ENCODE measurements at places on chromosomes 7 and 10.

GRCh38 chr7:33061282-33061937, 1.2 kb downstream of the NT5C3A start:
- no peak for DNase-seq

DNA sequence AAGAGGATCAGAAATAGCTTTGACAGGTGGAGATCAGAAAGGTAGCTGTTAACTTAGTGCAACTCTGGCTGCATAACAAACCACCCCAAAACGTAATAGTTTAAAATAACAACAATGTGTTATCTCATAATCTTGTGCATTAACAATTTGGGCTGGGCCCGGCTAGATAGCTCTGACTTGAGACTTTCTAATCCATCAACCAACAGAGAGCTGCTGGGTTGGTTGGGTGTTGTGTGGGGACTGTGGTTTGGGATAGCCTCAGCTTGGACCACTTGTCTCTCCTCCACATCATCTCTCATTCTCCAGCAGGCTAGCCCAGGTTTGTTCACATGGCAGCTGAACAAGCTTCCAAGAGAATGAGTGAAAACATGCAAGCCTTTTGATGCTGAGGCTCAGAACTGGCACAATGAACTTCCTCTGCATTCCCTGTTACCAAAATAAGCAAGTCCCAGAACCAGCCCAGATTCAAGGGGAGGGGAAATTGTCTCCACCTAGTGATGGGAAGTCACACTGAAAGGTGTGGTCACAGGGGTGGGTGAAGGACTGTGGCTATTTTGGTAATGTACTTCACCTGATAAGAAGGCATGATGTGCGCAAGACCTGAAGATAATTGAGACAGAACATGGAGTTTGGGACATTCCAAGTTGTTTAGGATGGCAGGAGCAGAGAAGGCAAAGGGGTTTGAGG, 20.4 kb upstream of the ASAH2 start:
- DNase-seq = no peak

GRCh38 chr7:75993689-75994387, 557 bp downstream of the TMEM120A start:
- peak; percentile 15 for DNase-seq

GRCh38 chr10:122648599-122649428, 50.8 kb downstream of the C10orf120 start:
- DNase-seq = peak; percentile 14

DNA sequence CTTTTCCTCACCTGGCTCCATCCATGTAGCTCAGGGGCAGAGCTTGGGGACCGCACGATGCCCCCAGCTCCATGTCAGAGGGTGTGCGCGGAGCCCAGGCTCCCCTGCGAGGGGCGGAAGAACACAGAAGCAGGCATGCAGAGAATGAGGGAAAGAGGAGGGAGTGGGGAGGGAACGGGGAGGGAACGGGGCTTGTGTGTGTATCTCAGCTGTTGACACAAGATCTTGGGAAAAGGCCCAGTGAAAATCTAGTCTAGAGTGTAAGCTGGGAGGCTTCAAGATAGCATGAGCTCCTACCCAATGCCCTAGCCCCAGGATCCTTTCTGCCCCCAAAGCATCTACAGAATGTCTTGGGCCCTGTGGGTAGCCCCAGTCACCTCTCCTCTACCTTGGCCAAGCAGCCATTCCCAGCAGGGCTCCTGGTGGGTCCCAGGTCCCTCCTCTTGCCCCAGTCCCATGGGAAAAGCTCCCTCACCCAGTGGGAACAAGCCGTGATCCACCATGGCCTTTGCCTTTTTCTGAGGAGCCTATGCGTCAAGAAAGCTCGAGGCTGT, 25.1 kb upstream of the NDST2 start:
- no peak for DNase-seq

DNA sequence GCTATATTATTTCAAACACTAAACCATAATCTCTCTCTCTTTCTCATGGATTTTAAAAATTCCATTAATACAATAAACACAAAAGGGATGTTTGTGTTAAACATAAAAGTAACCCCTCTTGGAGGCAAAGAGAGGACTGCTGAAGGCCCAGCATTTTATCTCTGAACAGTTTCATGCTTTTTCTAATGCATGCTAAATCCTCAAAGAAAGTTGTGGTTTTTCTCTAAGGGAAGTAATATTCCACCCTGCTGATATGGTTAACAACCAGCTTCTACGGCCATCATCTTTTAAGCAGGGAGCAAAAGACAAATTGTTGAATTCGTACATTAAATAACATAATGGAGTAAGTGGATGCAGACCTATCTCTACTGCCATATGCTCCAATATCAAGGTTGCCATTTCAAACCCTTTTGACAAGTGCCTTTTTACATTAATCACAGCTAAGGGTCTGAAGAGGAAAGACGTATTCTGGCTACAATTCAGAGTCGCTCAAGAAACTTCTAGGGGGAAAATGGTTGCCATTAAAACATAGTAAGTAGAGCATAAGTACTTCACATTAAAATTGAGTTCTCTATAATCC, 103.1 kb downstream of the SLC25A13 start:
- no peak for DNase-seq

DNA sequence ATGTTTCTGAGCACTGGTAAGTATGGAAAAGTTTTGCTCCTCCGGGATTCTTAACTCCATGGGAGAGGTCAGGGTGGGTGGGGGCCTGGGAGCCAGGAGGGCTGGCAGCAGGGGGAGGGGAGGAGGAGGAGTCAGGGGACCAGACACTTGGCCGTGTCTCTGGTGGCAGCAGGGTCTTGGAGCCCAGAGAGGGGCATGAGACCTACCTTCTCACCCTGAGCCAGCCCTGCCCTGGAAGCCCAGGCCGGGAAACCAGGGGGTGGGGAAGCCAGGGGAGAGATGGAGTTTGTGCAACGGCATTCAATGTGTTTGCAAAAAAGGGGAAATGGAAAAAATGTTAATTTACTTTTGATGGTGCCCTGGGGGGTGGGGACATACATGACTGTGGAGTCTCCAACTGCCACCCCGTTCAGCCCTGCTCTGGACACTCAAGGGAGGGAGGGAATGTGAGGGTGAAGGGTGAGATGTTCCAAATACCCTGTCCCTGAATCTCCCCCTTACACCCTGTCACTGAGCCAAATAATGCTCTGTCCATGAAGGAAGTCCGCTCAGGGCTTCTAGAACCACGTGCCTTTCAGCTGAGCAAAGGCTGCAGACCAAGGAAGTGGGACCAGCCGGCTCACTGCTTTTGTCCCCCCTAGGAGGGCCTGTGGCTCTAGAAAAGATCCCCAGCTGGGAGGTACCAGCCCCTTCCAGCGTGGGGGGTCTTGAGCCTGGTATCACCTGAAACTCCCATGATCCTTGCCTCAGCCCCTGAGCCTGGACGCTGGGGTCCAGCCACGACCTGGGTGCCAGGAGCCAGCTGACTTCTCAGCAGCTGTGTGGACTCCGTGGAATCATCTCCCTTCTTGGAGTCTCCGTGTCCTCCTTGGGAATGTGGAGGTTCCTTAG, 48.3 kb downstream of the TMEM270 start:
- DNase-seq = no peak

DNA sequence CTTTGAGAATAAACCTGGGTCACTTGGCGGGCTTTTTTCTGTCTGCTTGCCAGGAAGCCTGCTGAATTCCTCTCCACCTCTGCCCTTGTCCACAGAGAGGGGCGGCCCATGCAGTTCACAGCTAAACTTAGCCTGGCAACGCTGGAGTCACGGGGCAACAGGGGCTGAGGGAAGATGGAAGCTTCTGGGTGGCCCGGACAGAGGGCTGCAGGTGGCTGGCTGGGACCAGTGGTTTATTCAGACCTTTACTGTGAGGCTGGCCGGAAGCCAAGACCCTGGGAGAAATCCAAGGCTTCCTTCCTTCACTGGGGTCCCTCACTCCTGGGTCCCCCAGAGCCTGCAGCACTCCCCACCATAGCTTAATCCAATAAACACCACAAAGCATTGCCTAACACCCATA, 17.0 kb downstream of the ITPRIP start:
- DNase-seq = no peak

DNA sequence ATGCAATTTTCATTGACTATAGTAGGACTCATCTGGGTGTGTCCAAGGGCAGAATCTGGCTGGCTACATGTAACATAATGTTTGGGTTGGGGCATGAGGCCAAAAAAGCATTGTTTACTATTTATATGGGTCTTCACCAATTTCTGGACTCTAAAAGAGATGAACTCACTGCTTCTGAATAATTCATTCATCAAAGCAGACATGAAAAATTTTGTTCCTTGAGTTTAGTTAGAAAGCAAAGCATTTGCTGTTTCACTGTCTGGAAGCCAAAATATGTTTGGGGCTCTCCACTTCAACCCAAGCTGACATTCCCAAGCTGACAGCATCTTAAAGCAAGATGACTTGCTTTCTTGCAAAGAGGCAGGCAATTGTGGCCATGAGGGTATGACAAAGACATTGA, 670.6 kb downstream of the SUGCT start:
- DNase-seq = no peak

DNA sequence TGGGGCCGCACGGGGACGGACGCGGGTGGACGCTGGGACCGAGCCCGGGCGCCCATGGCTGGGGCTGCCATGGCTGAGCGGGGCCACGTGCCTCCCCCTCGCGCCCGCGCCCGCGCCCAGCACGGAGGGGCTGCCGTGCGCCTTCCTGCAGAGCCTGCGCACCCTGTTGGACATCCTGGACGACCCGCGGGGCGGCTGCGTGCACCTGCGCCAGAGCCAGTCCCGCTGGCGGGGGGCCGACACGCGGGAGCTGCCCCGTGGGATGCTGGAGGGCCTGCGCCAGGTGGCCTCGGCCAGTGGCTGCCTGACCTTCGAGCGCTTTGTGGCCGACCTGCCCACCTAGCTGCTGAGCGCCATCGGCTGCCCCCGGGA, 72.5 kb upstream of the KCTD7 start:
- no peak for DNase-seq

DNA sequence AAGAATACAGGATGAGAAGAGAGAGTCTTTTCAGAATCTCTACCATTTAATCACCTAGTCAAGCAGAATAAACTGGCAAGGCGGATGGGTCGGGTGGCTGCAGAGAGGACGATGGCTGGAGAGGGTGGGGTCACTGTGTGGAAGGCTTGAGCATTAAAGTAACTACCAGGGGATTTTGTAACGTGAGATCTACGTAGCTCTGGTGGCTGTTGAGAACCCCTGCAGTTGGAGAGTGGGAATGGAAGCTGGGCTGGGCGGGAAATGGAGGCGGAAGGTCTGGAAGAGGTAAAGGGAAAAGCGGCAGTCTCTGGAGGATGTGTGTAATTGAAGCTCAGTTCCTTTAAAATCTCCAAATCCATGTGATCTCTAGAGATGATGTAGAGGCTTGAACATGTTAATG, 135.0 kb downstream of the GATA3 start:
- no peak for DNase-seq

DNA sequence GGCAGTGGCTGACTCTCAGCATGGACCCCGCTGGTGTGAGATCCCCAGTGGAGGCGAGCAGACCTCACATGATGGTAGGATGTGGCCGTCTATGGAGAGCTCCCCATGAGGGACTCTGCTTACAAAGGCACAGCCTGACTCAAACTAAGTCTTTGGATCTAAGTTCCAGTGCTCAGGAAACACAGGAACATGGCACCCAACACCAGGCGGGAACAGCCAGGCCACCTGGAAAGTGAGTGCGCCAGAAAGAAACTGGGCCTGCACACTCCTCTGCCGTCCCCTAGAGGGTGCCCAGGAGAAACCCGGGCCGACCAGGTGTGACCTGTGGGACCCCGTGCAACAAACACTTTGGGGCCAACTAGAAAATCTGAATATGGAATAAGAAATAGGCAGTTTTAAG, 10.0 kb downstream of the PITRM1 start:
- DNase-seq = no peak

DNA sequence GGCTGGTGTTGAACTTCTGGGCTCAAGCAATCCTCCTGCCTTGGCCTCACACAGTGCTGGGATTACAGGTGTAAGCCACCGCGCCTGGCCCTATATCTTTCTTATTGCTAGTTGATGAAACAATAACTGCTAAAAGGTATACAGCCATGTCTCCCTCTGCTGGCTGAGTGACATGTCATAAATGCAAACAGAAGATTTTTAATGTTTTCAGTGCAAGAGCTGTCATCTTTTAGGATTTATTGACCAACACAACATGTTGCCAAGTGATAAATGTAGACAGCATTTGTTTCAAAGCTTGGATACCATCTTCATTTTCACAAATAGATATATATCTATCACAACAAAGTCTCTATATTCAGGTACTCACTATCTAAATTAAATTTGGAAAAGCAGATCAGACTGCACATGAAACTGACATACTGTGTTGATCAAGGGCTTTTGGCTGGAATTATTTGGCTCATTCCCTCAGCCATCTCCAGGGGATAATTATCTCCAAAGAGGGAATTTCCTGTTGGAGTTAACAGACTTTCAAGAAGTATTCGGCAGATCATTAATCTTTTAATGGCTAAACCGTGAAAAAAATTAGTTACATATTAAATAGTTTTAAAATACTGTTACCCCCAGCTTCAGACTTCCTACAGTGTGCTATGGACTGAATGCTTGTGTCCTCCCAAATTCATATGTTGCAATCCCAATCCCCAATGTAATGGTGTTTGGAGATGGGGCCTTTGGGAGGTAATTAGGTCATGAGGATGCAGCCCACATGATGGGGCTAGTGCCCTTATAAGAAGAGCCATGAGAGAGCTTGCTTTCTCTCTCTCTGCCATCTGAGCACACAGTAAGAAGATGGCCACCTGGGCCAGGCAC, 41.3 kb upstream of the SRPK2 start:
- DNase-seq = peak; percentile 67

- DNase-seq = no peak
Observed at GRCh38 chr7:130444751-130445407, 4.1 kb upstream of the CEP41 start.

DNA sequence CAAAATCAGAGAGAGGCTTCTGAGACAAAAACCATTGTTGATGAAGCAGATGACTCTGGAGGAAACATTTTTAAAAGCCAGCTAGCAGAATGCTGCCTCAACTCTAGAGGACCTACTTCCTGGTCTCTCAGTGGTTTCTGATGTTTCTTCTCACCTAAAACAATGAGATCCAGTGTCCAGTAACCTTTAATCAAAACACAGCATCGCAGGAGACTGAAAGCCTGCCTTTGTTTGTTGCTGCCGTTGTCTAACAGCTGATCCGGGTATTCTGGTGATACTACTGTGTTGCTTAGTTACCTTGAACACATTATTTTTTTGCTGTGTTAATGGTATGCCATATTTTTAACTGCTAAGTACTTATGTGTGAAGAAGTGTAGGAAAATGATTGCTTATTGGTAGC, 70.9 kb downstream of the WIPF3 start:
- DNase-seq = no peak

- DNase-seq = no peak
Observed at GRCh38 chr7:157521061-157521731, 184.4 kb downstream of the DNAJB6 start.

- no peak for DNase-seq
Observed at GRCh38 chr10:77455561-77455960, 182.0 kb downstream of the KCNMA1 start.

GRCh38 chr7:10657201-10657600, 316.5 kb upstream of the PHF14 start:
- no peak for DNase-seq

Data from CD4-positive, alpha-beta T cell treated with Interleukin-10 for 1 hour (primary cell).